ENCODE measurements at places on chromosomes 7 and 10.

GRCh38 chr7:6277476-6277875, 5.1 kb upstream of the CYTH3 start:
- DNase-seq = no peak

GRCh38 chr10:132328738-132329137, 3.3 kb upstream of the LRRC27 start:
- no peak for DNase-seq

DNA sequence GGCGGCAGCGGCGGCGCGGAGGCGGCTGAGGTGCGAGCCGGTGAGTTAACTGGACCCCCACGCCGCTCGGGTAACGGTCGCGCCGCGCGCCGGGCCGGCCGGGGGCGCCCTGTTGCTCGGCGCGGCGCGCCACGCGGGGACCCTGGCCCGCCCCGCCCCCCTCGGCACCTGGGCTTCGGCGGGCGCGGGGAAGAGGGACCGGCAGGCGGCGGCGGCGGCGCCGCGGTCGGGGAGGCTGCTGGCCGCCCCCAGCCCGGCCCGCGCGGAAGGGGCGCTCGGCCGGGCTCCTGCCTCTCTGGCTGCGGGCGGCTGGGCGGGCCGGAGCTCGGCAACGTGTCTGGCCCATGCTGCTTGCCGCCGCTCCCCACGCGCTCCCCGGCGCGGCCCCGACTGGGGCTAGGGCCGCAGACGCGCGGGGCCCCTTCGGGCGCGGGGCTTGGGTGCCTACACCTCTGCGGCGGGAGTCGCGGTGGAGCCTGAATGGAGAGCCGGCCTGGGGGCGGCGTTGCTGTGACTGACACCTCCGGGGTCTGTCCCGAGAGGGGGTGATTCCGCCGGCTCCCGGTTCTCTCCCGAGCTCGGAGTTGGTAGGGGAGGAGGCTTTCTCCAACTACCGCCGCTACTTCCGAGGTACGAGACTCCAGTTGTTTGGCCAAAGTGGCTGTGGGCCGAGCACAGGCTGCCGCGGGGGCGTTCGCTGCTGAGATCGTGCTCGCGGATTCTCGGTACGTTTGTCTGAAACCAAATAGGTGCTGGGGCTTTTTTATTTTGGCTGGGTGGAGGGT, 494 bp downstream of the PALS2 start:
- peak; percentile 78 for DNase-seq

- no peak for DNase-seq
These were observed 78.3 kb downstream of the MMRN2 start for GRCh38 chr10:86878983-86879713.

- DNase-seq = no peak
These were observed 103.0 kb upstream of the DNAAF5 start for GRCh38 chr7:623464-623863.

DNA sequence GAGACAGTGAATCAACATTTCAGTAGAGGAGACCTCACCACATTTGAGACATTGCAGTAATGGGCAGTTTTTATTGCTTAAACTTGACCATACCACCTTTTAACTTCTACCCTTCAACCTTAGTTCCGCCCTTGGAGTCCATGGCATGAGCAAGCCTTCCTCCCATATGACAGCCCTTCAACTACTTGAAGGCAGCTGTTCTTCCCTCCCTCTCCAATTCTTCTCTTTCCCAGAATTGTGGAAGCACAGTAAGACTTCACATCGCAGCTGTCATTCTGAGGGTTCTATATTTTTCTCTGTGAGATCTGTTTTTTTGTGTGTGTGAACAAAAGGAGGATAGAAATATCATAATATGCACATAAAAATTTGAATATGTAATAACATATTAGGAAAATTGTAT, 2.2 kb upstream of the TSPAN12 start:
- no peak for DNase-seq

All from H7 (cell line).